ENCODE measurements at places on chromosomes 1 and 21.

DNA sequence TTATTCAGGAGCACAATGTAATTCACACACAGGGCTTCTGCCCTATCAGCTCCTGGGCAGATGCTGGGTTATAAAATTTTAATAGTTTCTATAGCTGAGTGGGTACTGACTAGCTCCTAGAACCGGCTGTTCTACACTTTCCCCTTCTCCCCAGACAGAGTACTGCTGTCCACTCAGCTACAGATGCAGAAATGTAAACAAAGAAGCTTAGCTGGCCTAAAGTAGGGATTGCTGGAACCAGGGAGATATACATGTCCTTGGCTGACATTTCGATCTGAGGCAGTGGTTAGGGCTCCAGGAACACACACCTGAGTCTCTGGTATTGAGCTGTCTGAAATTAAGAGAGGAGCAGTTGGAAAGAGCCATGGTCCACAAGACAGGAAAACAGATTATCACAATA, 211.5 kb upstream of the USP24 start:
- DNase-seq: no peak

DNA sequence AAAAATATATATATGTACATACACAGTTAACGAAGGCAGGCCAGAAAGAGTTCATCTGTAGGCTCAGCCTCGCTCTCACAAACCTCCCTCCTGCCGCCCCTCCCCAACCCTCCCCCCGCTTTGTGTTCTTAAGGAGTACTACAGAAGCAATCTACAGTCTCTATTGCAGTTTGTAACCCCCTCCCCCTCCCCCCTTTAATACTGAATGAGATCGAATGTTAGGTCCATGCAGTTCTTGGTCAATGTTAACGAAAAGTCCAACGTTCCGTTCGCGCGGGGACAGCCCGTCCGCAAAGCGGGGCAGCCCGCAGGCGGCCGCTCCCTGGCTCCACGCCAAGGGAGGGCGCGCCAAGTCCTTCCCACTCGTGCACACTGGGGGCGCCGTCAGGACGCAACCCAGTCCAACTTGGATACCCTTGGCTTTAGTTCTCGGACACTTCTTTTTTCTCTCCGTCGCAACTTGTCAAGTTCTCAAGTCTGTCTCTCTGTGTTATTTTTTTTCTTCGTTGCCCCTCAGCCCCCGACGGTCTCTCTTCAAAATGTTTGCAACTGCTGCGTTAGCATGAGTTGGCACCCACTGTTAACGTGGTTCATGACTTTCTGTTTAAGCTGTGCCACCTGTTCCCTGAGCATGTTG, 2.2 kb downstream of the JUN start:
- peak; percentile 41 for DNase-seq

DNA sequence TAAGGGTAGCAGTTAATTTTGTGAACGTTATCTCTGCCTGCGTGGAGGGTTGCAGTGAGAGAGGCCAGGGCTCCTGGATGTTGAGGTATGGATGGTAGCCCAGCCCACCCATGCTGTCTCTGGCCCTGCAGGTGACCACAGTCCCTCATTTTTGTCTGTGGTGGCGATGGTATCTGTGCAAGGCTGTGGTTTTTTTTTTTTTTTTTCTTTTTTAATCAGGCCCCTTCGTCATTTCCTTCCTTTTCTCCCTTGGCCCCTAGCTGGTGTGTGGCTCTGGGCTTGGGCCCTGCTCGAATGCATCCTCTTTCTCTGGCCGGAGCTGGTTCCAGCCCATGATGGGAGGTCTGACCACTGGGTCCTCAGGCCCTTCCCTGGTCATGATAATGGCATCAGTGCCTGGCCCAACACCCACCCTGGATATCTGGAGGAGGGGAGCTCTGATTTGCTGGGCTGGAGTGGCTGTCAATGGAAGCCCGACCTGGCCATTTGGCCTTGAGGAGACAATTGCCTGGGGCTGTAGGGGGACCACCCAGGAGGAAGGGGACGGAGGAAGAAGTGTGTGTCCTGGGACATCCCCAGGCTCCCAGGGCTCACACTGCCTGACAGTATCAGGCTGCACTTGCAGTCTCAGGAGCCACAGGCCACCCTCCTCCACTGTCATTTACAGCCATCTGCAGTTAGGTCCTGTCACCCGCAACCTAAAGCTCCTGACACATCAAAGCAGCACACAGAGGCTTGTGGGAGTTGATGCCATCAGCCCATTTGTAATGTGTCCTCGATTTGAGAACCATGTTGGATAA, 8.1 kb upstream of the RNF187 start:
- DNase-seq: no peak

DNA sequence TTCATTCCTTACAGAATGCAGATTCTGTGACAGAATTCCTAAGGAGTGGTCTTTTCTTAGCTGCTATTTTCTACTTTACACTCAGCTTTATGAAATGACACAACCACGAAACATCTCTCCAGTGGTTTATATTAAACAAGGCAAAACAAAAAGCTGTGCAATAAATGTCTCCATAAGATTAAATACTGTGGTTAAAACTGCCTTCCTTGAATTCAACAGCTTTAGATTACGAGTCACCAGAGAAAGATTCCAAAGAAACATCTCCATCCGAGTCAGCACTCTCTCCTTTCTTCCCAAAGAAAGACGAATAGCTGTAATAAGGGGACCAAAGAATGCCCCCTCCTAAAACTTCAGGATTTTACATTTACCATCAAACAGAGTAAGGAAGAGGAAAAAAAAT, 4.6 kb upstream of the C1orf87 start:
- no peak for DNase-seq

DNA sequence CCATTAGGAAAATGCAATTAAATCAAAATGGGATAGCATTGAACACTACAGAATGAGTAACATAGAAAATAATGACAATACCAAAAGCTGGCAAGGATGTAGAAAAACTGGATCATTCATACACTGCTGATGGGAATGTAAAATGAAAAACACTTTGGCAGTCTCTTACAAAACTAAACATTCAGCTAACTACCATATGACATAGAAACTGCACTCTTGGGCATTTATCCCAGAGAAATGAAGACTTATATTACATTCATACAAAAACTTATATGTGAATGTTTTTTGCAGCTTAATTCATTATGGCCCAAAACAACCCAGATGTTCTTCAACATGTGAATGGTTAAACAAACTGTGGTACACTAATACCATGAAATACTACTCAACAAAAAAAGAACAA, 66.4 kb downstream of the ANKRD13C start:
- no peak for DNase-seq

GRCh38 chr1:24502065-24502708, 449 bp upstream of the RCAN3 start:
- no peak for DNase-seq

DNA sequence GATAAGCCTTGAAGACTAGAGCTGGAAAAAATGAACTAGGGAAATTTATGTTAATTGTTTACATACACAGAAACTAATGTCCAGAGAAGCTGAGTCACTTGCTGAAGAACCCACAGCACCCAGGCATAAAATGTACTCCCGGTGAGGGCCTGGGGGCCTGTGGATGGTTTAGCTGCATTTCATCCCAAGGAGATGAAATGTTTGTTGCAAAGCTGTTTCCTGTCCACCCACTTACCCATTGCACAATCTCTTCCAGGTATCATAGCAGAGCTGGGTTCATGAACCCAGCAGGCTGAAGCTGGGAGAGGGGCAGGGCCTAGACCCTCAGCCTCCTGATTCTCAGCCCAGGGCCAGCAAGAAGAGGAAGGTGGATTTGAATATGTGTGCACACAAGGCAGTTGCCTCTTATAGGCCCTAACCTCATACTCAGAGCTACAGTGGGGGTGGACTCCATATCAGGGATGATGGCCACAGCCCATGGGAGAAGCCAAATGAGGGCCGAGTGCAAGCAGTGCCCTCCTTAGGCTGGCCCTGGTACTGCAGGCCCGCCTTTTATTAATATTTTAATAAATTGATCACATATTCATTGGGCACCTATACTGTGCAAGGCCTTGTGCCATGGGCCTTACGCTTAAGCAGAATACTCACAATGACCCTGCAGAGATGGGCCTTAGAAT, 110.8 kb downstream of the LACTBL1 start:
- DNase-seq: no peak

GRCh38 chr1:171038284-171038683, 52.4 kb upstream of the FMO3 start:
- no peak for DNase-seq

DNA sequence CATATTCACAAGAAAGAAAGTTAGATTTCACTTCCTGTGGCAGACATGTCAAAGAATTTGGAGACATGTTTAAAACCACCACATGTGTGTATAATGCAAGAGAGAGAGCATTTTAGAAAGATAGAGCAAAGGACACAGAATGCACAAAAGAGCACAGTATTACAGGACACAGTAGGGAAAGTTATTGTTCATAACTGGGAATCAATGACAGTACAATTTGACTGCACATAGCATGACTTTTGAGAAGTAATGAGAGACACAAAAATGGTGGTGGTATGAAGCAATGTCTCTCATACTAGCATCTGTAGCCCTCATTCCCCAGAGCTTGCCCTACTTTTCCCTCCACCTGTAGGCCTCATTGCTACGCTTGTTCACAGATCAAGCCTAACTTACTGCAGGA, 499.2 kb downstream of the PTPRC start:
- DNase-seq: no peak

DNA sequence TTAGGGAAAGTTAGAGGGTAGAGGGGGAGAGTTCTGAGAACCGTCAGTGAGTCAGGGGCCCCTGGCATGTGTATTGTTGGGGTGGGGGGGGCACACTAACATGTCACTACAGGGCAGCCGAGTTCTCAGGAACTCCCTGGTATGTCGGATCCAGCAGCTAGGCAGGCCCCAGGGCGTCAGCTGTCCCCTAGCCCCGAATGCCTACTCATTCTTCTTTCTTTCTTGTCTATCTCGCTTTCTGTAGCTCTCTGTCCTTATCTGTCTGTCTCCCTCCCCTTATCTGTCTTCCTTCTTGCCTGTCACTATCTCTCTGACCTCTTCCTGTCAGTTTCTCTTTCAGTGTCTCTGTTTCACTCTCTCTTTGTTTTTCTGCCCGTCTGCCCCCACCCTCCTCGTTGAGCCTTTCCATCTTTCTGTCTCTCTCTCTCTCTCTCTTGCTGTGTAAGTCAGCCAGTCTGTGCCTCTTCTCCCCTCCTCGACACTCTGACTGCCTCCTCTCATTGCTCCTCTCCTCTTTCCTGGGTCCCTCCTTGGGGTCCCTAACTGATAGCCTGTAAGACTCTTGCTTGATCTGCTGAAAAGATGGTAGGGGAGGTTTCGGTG, 2.4 kb downstream of the NTRK1 start:
- DNase-seq: no peak

GRCh38 chr1:31596737-31597097, 20.4 kb downstream of the TINAGL1 start:
- no peak for DNase-seq

GRCh38 chr1:20448671-20449071, 37.3 kb downstream of the CAMK2N1 start:
- DNase-seq: no peak

- no peak for DNase-seq
These were observed 28.2 kb downstream of the NAV1 start for GRCh38 chr1:201566933-201567801.

DNA sequence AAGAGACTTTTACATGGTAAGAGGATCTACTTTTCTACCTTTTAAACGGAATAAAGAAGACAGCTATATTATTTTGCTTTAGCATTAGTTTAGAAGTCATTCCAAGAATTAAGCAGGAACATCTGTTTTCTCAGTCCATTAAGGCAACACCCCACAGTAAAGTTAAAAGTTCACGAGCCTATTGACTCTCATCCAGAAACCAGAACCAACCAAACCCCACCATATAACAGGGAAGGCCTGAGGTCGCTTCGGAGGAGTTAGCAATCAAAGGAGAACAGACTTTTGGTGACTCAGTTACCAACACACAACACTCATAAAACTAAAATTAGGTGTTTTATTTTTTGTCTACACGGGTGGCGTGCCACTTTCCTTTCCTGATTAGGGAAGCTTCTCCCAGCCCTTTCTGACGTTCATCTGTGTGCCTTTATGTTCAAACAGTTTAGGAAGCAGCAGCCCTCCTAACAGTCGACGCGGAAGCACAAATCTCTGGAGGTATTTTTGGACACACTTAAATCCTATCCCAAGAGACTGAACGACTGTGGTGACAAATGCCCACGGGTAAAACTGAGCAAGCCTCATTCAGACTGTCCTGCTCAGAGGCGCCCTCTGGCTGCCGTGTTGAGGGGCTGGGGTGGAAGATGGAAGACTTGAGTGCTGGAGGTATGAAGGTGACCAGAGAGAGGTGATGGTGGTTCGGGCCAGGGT, 8.6 kb upstream of the PLA2G2C start:
- DNase-seq: peak; percentile 28

DNA sequence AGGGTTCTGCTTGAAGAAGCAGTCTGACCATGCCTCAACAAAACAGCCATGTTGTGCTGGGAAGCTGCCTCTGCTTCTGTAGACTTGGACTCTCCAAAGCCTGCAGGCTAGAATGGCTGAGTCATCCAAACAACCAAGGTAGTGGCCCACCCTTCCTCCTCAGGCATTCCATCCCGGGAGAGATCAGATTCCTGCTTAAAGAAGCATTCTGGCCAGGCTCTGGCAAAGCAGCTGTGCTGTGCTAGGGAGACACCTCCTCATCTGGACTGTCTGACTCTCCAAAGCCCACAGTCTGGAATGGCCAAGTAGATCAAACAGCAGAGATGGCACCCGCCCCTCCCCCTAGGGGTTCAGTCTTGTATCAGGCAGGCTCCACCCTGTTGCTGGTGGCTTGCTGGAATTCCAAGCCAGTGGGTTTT, 38.3 kb upstream of the F3 start:
- DNase-seq: no peak

DNA sequence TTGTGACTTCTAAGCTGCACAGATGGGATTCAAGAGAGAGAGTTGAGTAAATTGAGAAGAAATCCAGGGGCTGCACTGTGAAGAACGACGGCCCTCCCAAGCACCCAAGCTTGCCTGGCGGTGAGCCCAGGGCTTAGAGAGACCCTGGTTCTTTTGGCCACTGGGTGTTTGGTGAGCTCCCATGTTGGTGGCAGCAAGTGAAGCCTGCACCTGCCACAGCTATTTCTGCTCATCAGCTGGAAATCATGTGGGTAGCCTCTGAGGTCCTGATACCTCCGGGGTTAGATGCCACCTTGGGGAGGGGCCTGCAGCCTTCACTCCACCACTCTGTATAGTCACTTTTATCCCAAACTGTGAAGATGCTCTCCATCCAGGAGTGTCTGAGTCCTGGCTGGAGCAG, 6.2 kb upstream of the BTG2 start:
- no peak for DNase-seq

DNA sequence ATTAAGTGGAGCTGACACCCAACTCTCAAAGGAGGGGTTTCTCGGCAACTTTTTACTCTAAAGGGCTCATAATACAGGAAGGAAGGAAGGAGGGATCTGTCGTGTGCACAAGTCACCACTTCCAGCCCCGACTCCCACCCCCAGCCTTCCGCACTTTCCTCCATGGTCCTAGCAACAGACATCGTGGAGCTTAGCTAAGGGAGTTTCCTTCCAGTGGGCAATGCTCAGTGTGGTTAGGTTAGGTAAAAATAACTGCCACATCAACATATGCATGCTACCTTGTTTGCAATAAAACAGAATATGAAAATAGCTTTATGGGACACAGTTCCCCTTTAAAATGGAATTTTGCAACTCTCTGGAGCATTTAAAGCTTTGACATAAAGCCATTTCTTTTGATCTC, 35.2 kb downstream of the KANK4 start:
- no peak for DNase-seq

All from KG1 (cell line).